ENCODE measurements at places on chromosomes 2 and 18. TPM values are rescaled to one million over a fixed set of nuclear protein-coding genes. Genes with fewer than 3 reads are reported as not detected.

DNA sequence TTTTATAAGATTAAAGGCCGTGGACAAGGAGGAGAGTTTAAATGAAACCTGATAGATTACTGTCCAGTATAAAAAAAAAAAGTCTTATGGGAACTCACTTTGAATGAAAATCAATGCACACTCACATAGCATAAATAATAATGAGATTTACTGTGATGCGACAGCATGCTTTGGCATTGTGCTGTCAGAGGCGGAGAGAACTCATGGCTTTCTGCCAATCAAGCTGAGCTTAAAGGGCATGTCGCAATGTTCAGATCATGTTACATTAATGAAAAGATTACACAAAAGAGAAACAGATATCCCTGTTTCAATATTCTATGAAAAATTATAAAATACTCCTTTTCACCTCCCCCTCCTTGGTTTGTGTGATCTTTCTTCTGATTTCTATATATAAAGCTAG lies 310.8 kb downstream of the ERBB4 start:
- peak; percentile 61 for DNase-seq

DCAF17 gene
- total RNA-seq, result 10.7 TPM

GRCh38 chr2:216607277-216607560 lies 26.0 kb upstream of the IGFBP2 start:
- DNase-seq, result no peak

FBXO41 gene
- 2.2 TPM for total RNA-seq

DNA sequence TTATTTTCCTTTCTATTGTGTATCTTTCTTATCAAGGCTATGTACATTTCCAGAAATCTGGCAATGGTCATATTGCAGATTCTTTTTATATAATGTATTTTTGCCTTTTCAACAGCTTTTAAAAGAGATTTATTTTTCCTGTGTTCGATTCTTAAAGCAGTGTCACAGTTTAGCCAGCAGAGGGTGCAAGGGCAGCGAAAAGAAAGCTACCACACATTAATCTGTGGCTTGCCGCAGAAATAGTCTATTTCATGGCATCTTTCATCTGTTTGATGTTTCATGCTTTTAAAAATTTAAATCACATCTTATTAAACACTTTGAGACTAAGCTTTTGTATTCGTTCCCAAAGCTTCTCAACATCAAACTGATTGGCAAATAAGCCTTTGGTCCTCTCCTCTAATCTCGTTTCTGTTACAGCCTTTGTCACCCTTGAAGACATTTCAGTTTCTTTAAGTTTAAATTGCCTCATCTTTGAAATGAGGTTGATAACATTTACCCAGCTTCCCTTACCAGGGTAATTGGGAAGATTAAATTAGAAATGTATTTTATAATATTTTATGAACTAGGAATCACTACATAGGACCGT lies 73.3 kb downstream of the PIK3C3 start:
- DNase-seq, result peak; percentile 26

DNA sequence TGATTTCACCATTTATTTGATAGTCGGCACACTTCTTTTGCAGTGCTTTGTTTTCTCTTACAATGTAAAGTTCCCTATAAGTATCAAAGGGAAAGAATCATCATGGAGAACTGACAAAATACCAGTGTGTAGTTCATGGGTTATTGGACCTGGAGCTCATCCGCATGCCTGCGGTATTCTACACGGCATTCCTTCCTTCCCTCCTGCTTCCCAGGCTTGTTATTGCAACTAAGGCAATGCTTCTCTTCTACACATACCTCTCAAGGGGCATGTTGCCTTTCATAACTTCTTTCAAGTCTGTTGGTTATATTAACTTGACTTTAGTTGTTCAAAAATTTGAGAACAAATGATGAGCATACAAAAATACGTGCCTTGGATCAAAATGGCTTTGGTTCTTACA lies 24.3 kb upstream of the FAP start:
- no peak for DNase-seq

CABLES1 gene
- total RNA-seq, result 9.0 TPM

FKBP1B gene
- 6.6 TPM for total RNA-seq
